ENCODE measurements at places on chromosomes 12 and 14.

GRCh38 chr12:56163533-56164344 is 5.6 kb downstream of the MYL6 start:
- DNase-seq = no peak

DNA sequence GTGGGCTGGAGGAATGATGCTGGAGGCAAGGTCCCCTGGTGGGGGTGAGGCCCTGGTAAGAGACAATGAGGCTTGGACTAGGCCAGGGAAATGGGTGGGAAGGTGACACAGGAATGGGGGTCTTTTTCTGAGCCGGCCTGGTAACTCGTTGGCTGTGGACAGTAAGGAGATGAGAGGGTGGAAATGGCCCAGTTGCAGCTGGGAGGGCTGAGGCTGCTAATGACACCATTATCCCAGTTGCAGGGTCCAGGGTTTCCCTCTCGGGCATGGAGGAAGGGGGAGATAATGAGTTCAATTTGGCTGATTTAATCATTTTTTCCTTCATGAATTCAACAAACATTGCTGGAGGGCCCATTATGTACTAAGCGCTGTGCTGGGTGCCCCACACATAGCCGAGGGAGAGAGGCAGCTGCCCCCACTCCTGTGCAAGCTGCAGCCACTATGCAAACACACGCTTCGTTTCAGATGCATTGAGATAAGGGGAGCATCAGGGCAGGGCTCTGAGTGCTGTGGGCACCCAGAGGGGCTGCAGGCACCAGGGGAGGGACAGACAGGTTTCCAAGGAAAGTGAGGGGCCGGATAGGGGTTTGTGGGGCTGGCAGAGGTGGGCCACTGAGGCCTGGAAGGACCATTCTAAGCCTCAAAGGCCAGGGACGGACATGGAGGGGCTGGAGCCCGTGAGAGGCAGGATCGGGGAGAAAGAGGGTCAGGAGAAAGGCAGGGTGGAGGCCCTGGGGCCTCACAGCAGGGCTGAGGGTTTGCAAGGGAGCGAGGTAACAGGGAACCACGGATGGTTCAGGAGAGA is 43.2 kb upstream of the MEG3 start:
- no peak for DNase-seq

DNA sequence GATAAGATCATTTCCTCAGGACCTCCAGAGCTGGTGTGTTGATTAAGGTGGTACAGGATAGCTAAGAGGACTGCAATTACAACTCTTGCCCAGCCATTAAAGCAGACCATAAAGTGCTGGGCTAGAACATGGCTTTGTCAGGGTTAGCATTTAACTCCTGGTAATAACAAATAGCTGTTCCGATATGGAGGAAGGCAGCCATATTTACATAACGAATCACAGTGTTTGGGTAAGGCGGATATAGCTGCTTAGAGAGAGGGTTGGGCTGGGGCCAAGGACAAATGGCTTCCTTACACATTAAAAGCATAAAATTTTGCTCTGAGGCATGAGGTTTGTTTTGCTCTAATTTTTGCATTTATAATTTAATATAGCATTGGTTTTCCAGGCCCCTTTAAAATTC is 297.7 kb upstream of the DDHD1 start:
- no peak for DNase-seq

- DNase-seq = no peak
Measured at GRCh38 chr14:96271421-96271762, 15.4 kb downstream of the BDKRB1 start.

- DNase-seq = no peak
Measured at GRCh38 chr12:11797317-11797913, 147.9 kb downstream of the ETV6 start.

GRCh38 chr14:75820761-75821160 is 159.7 kb downstream of the TTLL5 start:
- no peak for DNase-seq

DNA sequence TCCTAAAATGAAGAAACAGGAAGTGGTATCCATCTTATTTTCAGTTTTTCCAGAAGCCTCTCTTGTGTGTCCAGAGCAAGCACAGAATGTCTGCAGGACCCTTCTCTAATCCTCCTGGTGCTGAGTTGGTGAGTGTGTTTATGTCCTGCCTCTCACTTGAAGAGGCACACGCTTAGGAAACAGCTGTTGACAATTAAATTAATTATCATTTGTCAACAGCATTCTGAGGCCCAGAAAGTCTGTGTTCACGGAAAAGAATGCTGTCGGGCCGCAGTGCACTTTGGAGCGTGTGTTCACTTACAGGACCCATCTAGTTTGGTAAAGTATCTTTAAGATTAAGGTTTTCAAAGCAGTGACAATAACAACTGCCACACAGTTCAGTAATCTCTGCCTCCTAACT is 70.5 kb downstream of the LMNTD1 start:
- DNase-seq = no peak

GRCh38 chr14:28143316-28143715 is 623.3 kb upstream of the FOXG1 start:
- DNase-seq = no peak

DNA sequence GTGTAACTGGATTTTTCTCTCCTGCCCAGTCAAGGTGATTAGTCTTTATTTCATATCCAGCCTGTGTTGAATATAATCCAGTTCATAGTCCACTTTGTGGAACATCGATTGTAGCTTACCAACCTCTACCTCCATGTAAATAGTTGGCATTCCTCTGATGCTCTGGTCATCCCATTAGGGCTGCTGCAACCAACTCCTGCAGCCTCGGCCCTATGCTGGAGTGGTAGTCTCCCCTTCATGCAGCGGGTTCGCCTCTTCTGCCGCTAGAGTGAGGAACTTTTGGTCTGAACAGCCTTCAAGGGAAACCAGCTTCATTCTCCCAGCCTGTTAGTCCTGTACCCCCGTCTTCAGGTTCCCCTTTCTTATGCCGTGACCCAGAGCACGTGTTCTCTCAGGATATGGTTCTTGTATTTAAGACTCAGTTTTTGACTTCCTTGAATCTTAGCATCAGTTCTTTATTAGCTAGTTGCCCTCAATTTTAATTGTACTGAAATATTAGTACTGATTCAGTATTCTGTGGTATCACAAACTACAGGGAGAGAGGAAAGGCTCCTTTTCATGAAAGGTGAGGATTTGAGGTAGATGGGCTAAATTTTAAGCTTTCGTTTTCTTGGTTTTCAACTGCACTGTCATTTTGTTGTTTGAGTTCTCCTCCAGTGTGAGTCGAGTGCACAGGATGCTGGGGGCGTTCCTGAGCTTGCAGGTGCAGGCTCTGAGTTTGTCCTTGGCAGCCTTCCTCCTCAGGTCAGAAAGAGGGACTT is 33.2 kb downstream of the ZNF664 start:
- DNase-seq = no peak

DNA sequence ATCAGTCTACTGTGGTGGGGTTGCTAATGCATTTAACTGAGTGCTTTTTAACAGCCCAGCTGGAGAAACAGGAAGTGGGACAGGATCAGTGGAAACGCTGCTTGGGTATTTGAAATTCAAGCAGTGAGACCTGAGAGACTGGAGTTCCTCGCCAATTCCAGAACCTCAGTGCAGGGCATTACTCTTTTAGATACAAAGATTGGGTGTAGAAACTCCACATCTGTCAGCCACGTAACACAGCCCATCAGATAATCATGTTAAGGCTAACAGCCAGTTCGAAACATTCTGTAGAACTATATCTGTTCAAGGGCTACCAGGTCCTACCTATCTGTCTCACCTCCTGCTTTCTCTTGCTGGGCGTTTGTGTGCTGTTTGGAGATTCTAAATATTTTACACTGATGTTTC is 45.5 kb downstream of the RAD52 start:
- DNase-seq = no peak

DNA sequence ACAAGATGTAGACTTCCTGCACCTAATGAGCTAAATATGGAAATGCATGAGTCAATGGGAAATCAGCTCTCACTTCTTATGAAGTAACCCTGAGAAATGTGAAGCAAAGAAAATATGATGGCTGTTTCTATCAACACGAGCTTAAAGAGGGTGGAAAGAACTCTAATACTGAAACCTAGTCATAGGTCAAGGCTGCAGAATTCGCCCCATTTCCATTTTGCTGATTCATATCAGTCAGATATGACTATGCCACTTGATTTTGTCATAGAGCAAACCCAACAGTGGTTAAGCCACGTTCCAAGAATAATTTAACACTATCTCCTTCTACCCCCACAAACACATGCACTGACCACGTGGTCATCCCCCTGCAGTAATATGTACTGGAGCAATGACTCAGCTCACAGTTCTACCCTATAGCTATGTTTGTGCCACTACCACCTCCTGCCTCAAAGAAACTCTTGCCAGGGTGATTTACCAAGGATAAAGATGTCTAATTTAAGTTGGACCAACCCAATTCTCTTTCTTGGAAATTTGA is 157.5 kb downstream of the TMTC3 start:
- DNase-seq = peak; percentile 5

- no peak for DNase-seq
Measured at GRCh38 chr12:78086553-78087362, 256.1 kb downstream of the NAV3 start.

DNA sequence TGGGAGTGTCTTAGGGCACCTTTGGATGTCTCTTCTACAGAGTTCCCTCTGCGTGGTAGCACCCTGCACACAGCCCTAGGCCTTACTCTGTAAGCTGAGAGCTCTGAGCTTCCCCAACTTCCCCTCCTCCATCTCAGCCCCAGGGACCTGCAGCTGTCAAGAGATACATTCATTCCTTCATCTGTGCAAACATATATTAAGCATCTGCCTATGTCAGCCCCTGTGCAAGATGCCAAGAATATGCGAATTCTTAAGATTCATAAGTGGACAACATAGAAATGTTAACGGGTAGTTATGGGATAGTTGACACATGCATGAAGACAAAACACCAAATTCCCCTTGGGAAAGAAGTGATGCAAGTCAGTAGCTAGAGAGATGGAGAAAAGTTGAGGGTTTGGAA is 190.8 kb downstream of the SLC41A2 start:
- no peak for DNase-seq

GRCh38 chr12:21656905-21657325 is 727 bp downstream of the LDHB start:
- no peak for DNase-seq

DNA sequence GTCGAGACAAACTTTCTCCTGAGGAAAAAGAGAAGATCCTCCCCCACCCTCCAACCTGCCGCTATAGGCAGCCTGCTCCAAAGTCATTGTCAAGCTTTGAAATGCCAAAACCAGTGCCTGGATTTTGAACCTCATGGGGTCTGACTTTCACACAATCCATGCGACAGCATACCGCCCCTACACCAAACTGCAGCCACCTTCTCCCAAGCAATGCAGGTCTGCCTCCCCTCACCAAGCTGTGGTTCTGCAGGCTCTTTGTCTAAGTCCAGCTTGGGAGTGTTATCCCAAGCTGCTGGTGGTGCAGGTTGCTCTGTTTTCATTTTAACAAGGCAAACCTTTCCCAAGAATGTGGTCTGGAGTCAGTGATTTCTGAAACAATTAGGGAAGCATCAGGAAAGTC is 12.4 kb downstream of the TBX5 start:
- DNase-seq = no peak

DNA sequence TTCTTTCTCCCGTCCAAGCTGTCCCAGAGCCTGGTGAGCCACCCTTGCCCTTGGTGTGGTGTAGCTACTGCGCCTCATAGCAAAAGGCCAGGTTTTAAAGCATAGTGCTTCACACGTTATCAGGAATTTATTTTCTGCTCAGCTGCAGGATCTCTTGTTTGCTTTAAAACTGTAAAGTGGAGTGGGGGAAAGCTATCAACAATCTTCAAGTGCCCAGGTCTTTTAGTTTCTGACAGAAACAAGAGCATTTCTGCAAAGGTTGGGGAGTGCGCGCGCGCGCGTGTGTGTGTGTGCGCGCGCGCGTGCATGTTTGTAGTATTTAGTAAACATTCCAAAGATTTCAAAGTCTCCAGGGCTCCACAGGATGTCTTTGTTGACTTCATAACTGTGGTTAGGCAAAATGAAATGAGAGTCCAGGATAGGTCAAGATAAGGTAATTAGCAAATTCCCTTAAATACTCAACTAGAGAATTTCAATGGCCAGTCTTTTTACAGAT is 45.5 kb downstream of the EML1 start:
- no peak for DNase-seq

GRCh38 chr14:104090071-104090748 is 4.7 kb downstream of the ASPG start:
- no peak for DNase-seq

Data from GM12891 (cell line).